CD4-positive, alpha-beta T cell treated with Interleukin-15 for 4 hours (primary cell): ENCODE measurements at places on chromosomes 1 and 21.

DNA sequence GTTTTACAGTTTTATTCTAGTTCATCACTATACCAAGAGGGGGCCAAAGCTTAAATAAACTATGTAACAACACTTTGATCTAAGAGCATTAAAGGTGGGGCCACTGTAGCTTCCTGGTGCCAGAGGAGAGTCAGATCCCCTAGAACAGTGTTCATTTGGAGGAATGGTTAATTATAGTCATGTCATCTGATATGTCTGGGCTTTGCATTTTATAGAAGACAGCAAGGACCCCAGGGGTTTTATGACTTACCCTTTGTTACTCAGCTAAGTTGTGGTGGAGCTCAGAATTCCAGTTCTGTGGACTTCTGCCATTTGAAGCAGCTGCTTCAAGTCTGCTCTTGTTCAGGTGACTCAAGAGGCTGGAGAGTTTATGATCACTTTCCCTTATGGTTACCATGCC is 16.7 kb downstream of the KDM4A start:
- DNase-seq, result no peak

- DNase-seq, result no peak
These were observed 117.2 kb upstream of the KCNJ15 start for GRCh38 chr21:38139380-38140168.

GRCh38 chr1:223258751-223259198 is 105.2 kb downstream of the SUSD4 start:
- DNase-seq, result no peak

DNA sequence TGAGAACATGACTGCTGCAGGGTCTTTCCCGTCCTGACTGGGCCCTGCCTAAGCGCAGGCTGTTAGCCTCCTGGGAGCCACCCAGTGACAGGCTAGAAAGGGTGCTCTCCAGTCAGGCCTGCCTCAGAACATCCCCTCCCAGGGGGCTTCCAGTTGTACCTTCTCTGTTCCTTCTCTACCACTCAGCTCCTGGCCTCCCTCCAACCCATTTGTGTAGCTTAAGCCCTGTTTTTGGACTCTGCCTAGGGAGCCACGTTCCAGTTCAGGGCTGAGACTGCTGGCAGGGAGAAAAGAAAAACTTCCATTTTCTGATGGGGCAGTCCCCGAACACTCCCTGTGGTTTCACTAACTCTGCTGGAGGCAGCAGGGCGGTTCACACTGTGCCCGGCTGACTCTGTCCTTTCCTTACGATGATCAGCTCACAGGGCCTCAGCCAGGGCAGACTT is 15.3 kb upstream of the POU3F1 start:
- no peak for DNase-seq

GRCh38 chr1:50724626-50725286 is 235.3 kb downstream of the FAF1 start:
- DNase-seq, result no peak
